ENCODE measurements at places on chromosomes 12 and 14. TPM values are rescaled to one million over a fixed set of nuclear protein-coding genes. Genes with fewer than 3 reads are reported as not detected.

GRCh38 chr14:56027916-56028712, 90.1 kb upstream of the PELI2 start:
- H3K4me1 ChIP-seq = peaks cover 3% of the 10 kb centered on the region
- DNase-seq = no peak
- H3K4me3 ChIP-seq = no peak overlapping the region
- H3K36me3 ChIP-seq = no peaks in the 10 kb centered on the region

Gene SCNN1A
- total RNA-seq = 23.1 TPM

Gene LTB4R2
- 11.3 TPM for total RNA-seq

DNA sequence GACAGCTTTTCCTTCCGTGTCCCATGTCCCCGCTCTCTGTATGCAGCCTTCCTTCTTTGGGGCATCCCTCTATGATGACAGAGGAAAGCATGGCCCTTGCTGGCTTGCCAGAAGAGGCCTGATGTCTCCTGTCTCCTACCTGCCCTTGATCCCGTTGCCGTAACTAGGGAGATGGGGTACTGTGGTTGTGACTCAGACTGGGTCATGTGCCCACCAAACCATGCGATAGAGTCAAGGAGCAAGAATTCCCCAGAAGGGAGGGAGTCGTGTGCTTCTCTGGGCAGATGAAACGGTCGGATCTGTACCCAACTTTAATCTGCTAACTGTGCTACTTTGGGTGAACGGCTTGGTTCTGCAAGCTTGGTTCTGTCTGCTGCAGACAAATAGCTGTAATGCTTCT, 99.1 kb upstream of the DYNC1H1 start:
- H3K4me3 ChIP-seq = no peak overlapping the region
- H3K36me3 ChIP-seq = peaks cover 12% of the 10 kb centered on the region
- peaks cover 3% of the 10 kb centered on the region for H3K4me1 ChIP-seq
- H3K27ac ChIP-seq = no peak overlapping the region
- no peaks in the 10 kb centered on the region for H3K27me3 ChIP-seq

- H3K4me1 ChIP-seq = no peaks in the 10 kb centered on the region
- H3K27ac ChIP-seq = no peak overlapping the region
- no peak overlapping the region for H3K4me3 ChIP-seq
- peaks cover 5% of the 10 kb centered on the region for H3K27me3 ChIP-seq
- H3K36me3 ChIP-seq = no peaks in the 10 kb centered on the region
- DNase-seq = no peak
Measured at GRCh38 chr12:100528471-100529127, 44.9 kb upstream of the GAS2L3 start.

Gene TMEM233
- not detected for total RNA-seq

DNA sequence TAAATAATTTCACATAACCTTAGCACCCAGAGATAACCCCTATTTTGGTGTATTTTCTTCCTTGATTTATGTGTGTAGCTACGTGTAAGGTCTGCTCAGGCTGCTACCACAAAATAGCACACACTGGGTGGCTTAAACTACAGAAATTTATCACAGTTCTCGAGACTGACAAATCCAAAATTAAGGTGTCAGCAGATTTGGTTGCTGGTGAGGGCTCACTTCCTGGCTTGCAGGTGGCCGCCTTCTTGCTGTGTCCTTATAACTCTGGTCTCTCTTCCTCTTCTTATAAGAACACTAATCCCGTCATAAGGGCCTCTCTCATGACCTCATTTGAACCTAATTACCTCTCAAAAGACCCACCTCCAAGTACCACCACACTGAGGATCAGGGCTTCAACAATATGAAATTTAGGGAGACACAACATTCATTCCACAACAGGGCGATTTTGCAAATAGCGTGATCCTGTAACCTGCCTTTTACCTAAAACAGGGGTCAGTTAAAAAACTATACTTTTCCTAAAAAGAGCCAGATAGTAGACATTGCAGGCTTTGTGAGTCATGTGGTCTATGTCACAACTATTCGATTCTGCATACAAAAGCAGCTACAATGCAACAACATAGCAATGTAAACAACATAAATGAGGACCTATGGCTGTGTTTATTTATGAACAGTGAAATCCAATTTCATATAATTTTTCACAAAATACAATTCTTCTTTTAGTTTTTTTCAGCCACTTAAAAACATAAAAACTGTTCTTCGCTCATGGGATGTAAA, 371.7 kb downstream of the DPF3 start:
- H3K27ac ChIP-seq = no peak overlapping the region
- H3K4me1 ChIP-seq = no peaks in the 10 kb centered on the region
- H3K36me3 ChIP-seq = no peaks in the 10 kb centered on the region
- DNase-seq = no peak
- H3K4me3 ChIP-seq = no peak overlapping the region
- peaks cover 3% of the 10 kb centered on the region for H3K27me3 ChIP-seq

- H3K4me3 ChIP-seq = no peak overlapping the region
- no peak for DNase-seq
- H3K4me1 ChIP-seq = peaks cover 5% of the 10 kb centered on the region
- H3K27ac ChIP-seq = no peak overlapping the region
Measured at GRCh38 chr12:47276621-47277309, 197.0 kb upstream of the AMIGO2 start.
